NCI-H1436 (cell line): ENCODE measurements at places on chromosomes 1 and 21.

DNA sequence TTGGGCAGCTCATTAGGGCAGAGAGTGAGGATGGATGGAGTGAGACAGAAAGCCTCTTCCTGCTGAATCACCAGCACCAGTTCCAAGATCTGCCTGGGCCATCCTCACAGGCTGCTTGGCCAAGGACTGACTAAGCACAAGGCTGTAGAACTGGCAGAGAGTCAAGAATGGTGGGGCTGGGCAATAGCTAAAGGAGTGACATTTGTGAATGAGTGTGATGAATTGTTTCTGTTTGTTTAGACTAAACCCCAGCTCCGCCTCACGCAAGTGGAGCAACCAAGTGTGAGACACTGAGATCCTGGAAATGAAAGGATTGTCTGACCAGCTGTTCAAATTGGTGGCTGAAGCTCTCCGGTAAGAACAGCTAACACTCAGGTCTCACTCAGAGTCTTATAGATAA, 38.6 kb downstream of the BRINP2 start:
- DNase-seq: no peak

DNA sequence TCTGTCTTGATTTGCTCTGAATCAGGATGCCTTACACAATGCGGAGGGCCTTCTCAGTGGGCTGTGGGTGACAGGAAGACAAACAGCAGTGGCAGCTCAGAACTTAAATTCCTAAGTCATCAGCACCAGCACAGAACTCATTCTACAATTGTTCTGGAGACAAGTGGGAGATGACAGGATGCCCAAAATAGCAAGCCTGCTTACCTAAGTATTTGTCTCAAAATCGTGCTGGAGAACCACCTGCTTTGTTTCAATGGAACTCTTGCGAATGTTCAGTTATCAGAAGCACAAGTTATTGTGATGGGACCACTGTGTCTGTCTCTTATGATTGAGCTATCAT, 76.1 kb downstream of the VCAM1 start:
- no peak for DNase-seq

GRCh38 chr1:15850471-15851001, 3.0 kb downstream of the SPEN start:
- DNase-seq: no peak

- no peak for DNase-seq
These were observed 217.5 kb downstream of the LRRC40 start for GRCh38 chr1:69987881-69988280.

- no peak for DNase-seq
These were observed 82.9 kb downstream of the SSBP3 start for GRCh38 chr1:54323324-54323739.

- DNase-seq: no peak
These were observed 1.4 kb downstream of the ZNF670 start for GRCh38 chr1:247077213-247077612.
